ENCODE measurements at places on chromosomes 2 and 18.

- DNase-seq = peak; percentile 59
These were observed 143.6 kb upstream of the MAP3K20 start for GRCh38 chr2:172931918-172932520.

DNA sequence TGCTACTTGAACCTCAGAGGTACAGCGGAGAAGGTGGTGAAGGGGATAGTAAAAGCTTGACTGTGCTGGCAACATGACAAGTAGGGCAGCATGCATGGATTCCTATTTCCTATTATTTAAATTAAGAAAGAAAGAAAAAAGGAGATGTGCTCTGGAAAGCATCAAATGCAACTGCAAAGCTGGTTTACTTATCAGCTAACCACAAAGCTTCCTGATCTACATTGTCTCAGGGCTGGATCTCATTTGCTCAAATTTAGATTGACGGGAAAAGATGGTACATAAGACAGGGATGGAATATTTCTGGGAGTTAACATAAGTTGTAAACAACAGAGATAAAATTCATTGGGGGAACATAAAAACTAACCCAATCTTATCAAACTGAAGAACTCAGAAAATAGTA lies 178.0 kb downstream of the RIT2 start:
- DNase-seq = no peak

- DNase-seq = no peak
These were observed 131.5 kb upstream of the PGAP1 start for GRCh38 chr2:197057959-197058358.

DNA sequence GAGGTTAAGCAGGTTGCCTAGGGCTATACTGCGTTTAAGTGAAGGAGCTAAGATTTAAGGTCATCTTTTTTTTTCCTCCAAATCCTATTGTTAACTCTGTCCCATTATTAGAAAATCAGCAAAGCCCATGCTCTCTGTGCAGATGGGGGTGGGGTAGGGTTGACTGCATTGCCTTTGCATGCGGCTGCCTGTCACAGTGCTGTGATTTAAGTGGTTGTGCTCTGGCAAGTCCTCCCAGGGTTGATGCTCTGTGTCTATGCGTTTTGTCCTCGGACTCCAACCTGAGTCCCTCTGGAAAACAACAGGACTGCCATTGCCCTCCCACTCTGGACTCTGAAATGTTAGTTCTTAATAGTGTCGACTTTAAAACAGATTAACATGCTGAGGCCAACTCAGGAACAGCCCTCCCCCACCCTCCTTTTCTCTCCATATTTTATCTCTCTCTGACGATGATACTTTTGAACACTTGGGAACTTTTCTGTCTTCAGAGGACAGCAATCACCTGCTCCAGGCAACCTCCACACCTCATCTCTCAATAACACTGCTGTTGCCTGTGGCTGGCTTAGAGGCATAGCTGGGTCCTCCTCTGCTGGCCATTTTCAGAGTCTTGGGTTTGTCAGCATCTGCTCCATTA lies 5.8 kb downstream of the FHOD3 start:
- DNase-seq = no peak

DNA sequence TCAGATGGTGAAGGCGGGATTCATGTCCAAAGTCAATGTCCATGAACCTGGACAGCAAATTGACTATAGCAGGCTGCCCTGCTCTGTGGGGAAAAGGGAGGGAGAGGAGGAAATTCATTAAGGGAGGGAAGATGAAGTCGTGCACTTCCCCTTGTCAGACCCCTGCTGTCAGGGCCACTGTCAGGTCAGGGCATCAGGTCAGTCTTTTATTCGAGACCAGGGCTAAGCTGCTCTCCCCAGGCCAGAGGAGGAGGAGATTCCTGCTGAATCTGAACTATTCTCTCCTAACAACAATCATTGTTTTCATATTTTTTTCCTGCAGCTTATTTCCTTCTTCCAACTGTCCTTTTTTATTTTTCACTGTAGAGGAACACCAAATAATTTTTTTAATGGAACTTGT lies 17.2 kb downstream of the CNDP1 start:
- DNase-seq = no peak

DNA sequence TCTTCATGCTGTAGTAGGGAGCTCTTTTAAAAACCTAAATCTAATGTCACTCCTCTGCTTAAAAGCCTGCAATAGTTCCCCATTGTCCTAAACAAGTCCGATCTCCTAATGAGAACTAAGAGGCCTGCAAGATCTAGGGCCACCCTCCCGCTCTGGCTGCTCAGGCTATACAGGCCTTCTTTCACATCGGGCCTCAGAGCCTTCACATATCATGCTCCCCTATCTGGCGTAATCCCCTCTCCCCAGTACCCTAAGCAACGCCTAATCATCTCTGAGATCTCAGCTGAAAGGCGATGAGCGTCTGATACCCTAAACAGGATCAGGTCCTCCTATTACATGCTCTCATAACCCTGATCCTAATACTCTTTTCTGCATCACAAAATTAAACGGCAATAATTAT lies 1.9 kb downstream of the MAP4K3 start:
- no peak for DNase-seq

DNA sequence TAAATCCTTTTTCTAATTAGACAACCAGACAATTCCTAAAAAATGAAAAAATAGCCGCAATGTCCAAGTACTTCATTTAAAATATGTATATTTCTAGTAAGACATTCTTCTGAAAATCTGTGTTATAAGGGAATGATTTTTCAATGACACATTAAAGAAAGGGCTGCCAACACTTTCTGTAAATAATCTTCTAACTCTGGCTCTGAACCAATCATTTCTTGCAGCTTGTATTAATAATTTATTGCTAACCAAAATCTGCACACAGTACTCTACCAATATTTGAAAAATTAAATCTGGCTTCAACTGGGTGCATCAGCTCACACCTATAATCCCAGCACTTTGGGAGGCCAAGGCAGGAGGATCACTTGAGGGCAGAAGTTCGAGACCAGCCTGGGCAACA lies 8.3 kb downstream of the NFU1 start:
- DNase-seq = no peak

GRCh38 chr18:63160172-63160995 lies 159.2 kb downstream of the BCL2 start:
- no peak for DNase-seq

GRCh38 chr2:10007921-10008808 lies 35.2 kb upstream of the KLF11 start:
- DNase-seq = peak; percentile 43

DNA sequence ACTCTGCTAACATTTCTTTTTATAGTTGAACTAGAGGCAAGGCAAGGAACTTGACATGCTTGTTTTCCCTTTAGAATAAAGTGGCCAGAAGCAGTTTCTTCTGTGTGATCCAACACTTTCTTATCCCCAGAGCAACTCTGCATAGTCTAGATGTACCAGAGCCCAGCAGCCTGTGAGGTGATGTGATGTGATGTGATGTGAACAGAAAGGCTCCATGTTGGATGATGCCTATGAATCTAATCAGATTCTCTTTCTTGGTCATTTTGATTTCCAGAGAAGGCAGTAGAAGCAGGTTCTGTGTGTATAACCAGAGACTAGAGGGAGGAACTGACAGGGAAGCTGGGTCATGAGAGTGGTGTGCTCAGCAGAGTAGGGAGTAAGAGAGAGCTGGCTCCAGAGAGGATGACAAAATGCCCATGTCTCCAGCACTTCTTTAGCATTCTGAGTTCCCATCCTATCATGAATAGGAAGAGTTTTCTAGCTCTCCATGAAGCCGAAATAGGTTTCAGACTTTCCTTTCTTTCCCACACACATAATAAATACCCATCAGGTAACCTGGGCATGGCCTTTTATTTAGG lies 31.0 kb upstream of the PTH2R start:
- DNase-seq = no peak

GRCh38 chr2:219002395-219003266 lies 9.4 kb upstream of the CRYBA2 start:
- peak; percentile 16 for DNase-seq

GRCh38 chr2:130337735-130338325 lies 4.9 kb upstream of the IMP4 start:
- peak; percentile 34 for DNase-seq

DNA sequence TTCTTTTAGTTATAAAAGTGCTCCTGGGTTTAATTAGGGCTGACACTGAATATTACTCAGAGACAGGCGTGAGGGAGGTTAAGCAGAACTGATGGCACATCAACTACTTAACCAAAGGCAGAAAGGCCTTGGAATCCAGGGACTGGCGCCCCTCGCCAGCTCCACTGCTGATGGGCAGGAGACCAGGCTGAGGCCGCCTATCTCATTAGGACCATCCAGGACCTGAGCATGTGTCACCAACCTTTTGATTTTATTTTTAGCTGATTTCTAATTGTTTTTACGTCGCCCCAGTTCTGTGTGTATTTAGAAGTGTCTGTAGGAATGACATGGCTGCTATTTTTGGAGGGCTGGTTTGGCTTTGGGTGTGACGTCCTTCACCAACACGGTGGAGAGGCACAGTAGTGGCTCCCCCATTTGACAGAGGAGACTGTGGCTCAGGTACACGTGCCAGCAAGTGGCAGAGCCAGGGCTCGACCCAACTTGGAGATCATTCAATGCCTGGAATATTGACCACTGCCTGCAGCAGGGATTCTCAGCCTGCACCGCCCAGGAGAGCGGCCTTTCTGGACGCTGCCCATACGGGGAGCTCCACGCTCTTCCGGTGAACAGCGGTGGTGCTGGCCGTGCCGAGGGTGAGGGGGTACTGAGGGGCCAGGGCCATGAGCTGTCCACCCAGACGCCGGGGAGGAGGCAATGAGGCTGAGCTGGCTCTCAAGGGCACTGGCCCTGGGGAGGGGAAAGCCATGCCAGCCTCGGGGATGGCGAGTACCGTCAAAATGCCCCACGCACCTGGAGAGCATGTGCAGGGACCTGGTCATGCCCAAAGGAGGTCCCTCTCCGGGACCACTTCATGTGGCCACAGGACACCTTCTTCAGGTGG lies 205.7 kb downstream of the ASB1 start:
- no peak for DNase-seq

DNA sequence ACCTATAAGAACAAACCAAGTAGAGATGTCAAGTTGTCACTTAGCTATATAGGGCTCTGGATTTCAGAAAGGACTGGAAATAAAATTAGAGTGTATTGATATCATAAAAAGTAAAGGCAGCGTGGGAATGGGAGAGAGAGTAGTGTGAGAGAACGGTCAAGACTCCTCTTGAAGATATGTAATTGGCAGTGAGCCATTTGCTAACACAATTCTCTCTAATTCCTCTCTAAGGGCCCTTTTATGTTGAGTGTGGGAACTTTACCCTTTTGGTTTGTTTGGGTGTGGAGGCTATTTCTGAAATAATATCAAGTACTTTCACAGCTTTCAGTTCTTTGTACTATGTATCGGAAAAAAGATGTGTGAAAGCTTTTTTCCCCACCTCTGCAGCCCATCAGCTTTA lies 196.8 kb downstream of the LRRTM4 start:
- no peak for DNase-seq

DNA sequence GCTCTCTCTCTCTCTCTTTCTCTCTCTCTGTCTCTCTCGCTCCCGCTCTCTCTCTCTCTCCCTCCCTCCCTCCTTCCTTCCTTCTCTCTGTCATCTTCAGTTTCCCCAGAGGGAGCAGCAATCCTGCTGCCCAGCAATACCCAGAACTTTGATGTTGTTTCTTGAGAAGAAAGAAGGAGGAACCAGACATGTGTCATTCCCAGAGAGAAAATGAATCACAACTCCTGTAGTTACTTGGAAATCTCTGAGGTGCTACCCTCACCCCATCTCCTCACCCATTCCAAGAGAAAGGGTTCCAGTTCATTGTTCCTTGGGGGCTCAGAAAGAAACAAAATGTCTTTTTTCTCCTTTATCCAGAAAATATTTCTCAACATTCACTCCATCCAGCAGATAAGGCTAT lies 449.1 kb downstream of the TNS1 start:
- DNase-seq = peak; percentile 22

DNA sequence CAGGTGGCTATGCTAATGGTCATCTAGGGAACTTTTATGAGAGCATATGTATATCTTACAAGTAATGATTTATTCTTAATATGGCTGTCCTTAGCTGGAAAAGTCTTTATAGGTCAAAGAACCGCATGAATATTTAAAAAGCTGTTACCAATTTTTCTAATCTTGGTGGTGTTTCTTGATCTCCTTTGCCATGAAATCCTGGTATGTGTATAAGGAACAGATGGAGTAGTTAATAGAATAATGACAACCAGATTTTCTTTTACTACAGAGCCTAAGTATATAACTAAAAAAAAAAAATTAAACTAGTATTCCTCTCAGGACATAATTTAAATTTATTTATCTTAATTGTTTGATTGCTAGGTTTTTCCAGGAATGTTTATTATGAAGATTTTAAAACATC lies 74.5 kb downstream of the RHBDD1 start:
- no peak for DNase-seq

GRCh38 chr2:118061135-118061955 lies 26.9 kb upstream of the INSIG2 start:
- peak; percentile 75 for DNase-seq

DNA sequence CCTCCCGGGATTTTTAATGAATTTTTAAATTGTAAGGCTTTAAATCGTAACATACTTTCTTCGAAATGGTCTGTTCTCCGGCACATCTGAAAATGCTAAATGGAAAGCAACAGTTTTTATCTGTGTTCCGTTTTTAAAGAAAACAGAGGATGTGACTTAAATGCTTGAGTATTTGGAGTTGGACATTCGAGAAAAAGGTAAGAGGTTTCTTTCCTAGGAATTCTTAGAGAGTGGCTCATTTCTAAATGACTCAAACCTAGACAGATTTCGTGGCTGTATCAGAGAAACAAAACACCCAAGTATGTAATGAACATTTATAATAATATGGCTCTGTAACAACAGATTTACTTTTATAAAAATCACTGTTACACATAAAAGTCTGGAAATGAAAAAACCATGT lies 177.6 kb upstream of the CCDC68 start:
- peak; percentile 77 for DNase-seq
